H1 (cell line): ENCODE measurements at places on chromosomes 6 and 20. TPM values are rescaled to one million over a fixed set of nuclear protein-coding genes. Genes with fewer than 3 reads are reported as not detected.

Gene OPRL1
- total RNA-seq: 0.52 and 0.63 TPM in 2 replicates

Gene SGK1
- 18.4 and 18.6 TPM in 2 replicates for total RNA-seq

Gene PBOV1
- not detected in 2 replicates for total RNA-seq

Gene RANBP9
- total RNA-seq: 34.3 and 36.7 TPM in 2 replicates

Gene STX16
- total RNA-seq: 61.6 and 64.4 TPM in 2 replicates

Gene NFATC2
- 0.84 and 0.91 TPM in 2 replicates for total RNA-seq

DNA sequence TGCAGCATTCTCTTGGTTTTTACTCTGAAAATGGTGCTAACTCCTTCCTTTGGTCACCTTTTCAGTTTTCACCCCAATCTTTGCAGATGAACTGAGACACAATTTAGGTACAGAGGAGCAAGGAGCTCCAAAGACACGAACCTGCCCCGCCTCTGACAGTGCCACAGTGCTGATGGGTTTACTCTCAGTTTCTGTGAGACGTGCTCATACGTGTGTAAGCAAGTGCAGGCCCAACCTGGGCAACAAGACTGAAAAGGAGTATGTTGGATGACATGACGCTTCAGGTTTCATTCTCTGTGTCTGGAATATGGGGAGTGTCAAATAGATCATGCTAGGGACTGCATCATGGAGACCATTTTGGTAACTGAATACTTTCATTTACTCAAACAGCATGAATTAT, 334.3 kb upstream of the QKI start:
- no peak overlapping the region for H3K4me3 ChIP-seq
- peaks cover 8% of the 10 kb centered on the region for H3K4me1 ChIP-seq
- H3K27me3 ChIP-seq: no peaks in the 10 kb centered on the region
- DNase-seq: no peak
- no peak overlapping the region for H3K27ac ChIP-seq
- no peaks in the 10 kb centered on the region for H3K36me3 ChIP-seq

DNA sequence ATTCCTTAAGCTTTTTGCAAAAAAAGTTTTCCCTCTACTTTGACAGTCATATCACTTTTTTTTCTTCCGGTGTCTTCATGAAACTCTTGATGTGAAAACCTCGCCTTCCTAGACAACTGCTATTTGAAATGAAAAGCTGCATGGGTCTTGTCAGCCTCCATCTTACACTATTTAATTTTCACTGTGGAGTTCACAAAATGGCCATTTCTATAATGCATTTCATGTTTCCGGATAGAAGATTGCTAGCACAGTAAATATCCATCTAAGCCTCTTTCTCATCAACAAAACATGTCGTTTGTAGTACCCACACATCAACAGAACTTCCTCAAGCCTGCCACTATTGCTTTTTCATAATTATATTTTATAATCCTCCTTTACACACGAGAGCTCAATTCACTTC, 204.9 kb upstream of the ID4 start:
- H3K27ac ChIP-seq: no peak overlapping the region
- no peak overlapping the region for H3K4me3 ChIP-seq
- no peak for DNase-seq
- H3K27me3 ChIP-seq: no peaks in the 10 kb centered on the region
- no peaks in the 10 kb centered on the region for H3K36me3 ChIP-seq
- no peaks in the 10 kb centered on the region for H3K4me1 ChIP-seq

- H3K4me3 ChIP-seq: no peak overlapping the region
- no peak overlapping the region for H3K27ac ChIP-seq
- no peaks in the 10 kb centered on the region for H3K27me3 ChIP-seq
- H3K4me1 ChIP-seq: peaks cover 11% of the 10 kb centered on the region
- H3K36me3 ChIP-seq: peaks cover 3% of the 10 kb centered on the region; the same call in 1 of the 2 replicates
- DNase-seq: no peak
Measured at GRCh38 chr6:7242835-7243178, 70.2 kb downstream of the SSR1 start.

- H3K27ac ChIP-seq: no peak overlapping the region
- no peaks in the 10 kb centered on the region for H3K36me3 ChIP-seq
- DNase-seq: no peak
- peaks cover 34% of the 10 kb centered on the region for H3K27me3 ChIP-seq
Measured at GRCh38 chr6:150006961-150007464, 18.3 kb downstream of the RAET1L start.

DNA sequence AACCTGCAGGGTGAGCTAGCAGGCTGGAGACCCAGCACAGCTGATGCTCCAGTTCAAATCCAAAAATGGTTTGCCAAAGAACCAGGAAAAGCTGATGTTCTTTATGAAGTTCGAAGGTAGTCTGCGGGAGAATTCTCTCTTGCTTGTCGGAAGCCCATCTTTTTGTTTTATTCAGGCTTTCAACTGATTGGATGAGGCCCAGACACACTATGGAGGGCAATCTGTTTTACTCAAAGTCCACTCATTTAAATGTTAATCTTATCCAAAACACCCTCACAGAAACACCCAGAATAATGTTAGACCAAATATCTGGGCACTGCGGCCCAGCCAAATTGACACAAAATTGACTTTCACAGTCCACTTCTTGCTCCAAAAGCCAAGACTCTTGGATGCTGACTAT, 105.6 kb upstream of the PMEPA1 start:
- H3K36me3 ChIP-seq: no peaks in the 10 kb centered on the region
- H3K4me1 ChIP-seq: peaks cover 10% of the 10 kb centered on the region; the same call in 1 of the 2 replicates
- H3K27me3 ChIP-seq: no peaks in the 10 kb centered on the region
- no peak overlapping the region for H3K27ac ChIP-seq

- no peaks in the 10 kb centered on the region for H3K36me3 ChIP-seq
- H3K27ac ChIP-seq: no peak overlapping the region
- DNase-seq: no peak
- H3K27me3 ChIP-seq: no peaks in the 10 kb centered on the region
- no peak overlapping the region for H3K4me3 ChIP-seq
Measured at GRCh38 chr20:5650280-5650691, 99.9 kb upstream of the SHLD1 start.

DNA sequence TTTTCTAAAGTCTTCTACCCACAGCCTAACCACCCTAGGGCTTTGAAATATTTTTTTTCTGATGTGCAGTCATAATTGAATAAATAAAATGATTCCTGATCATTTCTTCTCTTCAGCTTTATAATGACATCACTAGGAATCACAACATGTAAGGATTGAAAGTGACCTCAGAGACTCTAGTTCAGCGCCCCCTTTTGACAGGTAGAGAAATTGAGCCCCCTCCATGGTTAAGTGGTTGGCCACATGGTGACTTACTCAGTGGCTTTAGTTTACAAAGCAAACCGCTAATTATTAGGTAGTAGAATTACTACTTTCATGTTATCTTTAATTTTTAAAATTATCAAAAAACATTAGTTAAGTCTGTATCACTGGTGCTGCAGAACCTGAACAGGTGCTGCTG, 13.3 kb upstream of the SLC2A12 start:
- DNase-seq: no peak
- no peak overlapping the region for H3K4me3 ChIP-seq
- H3K4me1 ChIP-seq: peaks cover 2% of the 10 kb centered on the region
- no peak overlapping the region for H3K27ac ChIP-seq
- H3K36me3 ChIP-seq: no peaks in the 10 kb centered on the region; the same call in 1 of the 2 replicates

DNA sequence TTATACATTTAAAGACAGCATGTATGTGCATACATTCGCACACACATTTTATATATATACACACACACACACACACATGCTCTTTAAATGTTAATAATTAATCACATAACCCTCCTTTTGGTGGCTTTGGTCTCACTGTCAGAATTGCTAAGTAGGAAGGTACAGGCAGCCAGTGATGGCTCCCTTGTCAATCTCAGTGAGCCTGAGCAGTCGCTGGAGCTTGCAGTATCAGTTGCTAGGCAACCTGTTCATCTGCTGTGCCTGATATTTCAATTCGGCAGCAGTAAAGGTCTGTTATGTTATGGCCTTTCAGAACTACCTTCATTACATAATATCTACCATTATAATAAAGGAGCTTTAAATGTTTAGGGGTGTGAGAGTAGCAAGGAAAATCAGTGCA, 374.3 kb downstream of the LMBRD1 start:
- H3K27ac ChIP-seq: no peak overlapping the region
- no peaks in the 10 kb centered on the region for H3K4me1 ChIP-seq
- H3K27me3 ChIP-seq: no peaks in the 10 kb centered on the region
- DNase-seq: no peak

GRCh38 chr6:54070025-54070424, 41.2 kb upstream of the MLIP start:
- peaks cover 7% of the 10 kb centered on the region for H3K4me1 ChIP-seq
- no peak overlapping the region for H3K4me3 ChIP-seq
- no peak overlapping the region for H3K27ac ChIP-seq
- DNase-seq: no peak
- no peaks in the 10 kb centered on the region for H3K27me3 ChIP-seq

- no peaks in the 10 kb centered on the region for H3K27me3 ChIP-seq
- peaks cover 6% of the 10 kb centered on the region for H3K4me1 ChIP-seq
- peaks cover 42% of the 10 kb centered on the region for H3K36me3 ChIP-seq
- no peak for DNase-seq
Measured at GRCh38 chr6:148530394-148530953, 187.8 kb downstream of the SASH1 start.

- H3K27me3 ChIP-seq: peaks cover 19% of the 10 kb centered on the region
- H3K27ac ChIP-seq: no peak overlapping the region
- peaks cover 7% of the 10 kb centered on the region for H3K4me1 ChIP-seq
Measured at GRCh38 chr6:7108196-7108963, 619 bp downstream of the RREB1 start.

- no peak for DNase-seq
- no peak overlapping the region for H3K27ac ChIP-seq
- no peaks in the 10 kb centered on the region for H3K36me3 ChIP-seq
- H3K27me3 ChIP-seq: no peaks in the 10 kb centered on the region
- no peaks in the 10 kb centered on the region for H3K4me1 ChIP-seq
- no peak overlapping the region for H3K4me3 ChIP-seq
Measured at GRCh38 chr20:55266361-55266760, 739.0 kb downstream of the CBLN4 start.
